SHP77 treated with DMSO at 0.1 percent for 48 hours (cell line): ENCODE measurements at places on chromosomes 7 and 10.

DNA sequence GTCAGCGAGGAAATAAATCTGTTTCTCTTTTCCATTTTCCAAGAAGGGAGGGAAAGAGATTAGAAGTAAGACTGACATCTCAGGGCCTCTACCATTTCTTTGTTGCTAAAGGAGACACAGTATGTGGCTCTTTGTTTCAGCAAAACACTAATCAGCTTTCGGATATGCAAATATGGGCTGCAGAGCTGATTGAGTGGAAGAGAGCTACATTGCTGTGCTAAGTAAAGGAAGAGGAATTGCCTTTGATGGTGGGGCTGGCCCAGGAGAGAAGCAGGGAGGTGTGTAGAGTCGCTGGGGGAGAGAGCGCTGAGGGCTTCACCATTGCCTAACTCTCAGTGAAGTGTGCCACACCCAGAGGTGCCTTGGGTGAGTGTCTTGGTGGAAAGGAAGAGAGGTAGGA is 284.8 kb downstream of the SDK1 start:
- no peak for DNase-seq

GRCh38 chr10:131925716-131926115 is 24.9 kb downstream of the PPP2R2D start:
- no peak for DNase-seq

GRCh38 chr7:141466151-141466904 is 84.9 kb upstream of the AGK start:
- DNase-seq = no peak

GRCh38 chr7:134991469-134992339 is 5.4 kb downstream of the AGBL3 start:
- no peak for DNase-seq

- no peak for DNase-seq
Measured at GRCh38 chr7:1385809-1386622, 73.3 kb downstream of the MICALL2 start.

GRCh38 chr10:36765782-36766414 is 359.5 kb upstream of the ANKRD30A start:
- DNase-seq = no peak

- no peak for DNase-seq
Measured at GRCh38 chr10:132461103-132461682, 64.2 kb downstream of the PWWP2B start.

GRCh38 chr7:38321967-38322366 is 48.5 kb upstream of the TARP start:
- no peak for DNase-seq

DNA sequence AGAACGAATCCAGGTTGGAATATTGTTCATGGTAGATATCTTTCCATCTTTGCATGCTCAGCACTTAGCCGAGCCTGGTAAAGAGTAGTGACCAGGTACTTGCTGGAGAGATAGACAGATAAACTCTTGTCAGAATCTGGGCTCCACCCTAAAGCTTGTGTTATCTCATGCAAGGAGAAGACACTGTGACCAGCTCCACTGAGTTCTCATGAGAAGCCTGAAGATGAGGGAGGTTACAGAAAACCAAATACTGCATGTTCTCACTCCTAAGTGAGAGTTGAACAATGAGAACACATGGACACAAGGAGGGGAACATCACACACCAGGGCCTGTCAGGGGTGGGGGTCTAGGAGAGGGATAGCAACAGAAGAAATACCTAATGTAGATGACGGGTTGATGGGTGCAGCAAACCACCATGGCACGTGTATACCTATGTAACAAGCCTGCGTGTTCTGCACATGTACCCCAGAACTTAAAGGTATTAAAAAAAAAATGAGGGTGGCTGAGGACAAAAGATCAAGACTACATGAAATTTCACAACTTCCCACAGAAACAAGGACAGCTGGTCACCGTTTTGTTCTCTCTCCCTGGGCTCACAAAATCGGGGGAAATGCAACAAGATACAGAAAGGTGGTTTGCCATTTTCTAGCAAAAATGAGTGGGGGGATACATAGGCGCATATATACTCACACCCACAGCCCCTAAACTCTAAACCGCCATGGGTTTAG is 17.4 kb downstream of the DLG5 start:
- DNase-seq = no peak

- peak; percentile 36 for DNase-seq
Measured at GRCh38 chr7:135342887-135343286, 109.2 kb downstream of the STRA8 start.

- no peak for DNase-seq
Measured at GRCh38 chr7:47405921-47406800, 175.8 kb downstream of the TNS3 start.

GRCh38 chr7:27141923-27142579 is 1.4 kb downstream of the HOXA5 start:
- no peak for DNase-seq

GRCh38 chr7:77157446-77157845 is 35.0 kb downstream of the CCDC146 start:
- no peak for DNase-seq

GRCh38 chr10:72295330-72295910 is 21.7 kb downstream of the DDIT4 start:
- no peak for DNase-seq

- DNase-seq = peak; percentile 57
Measured at GRCh38 chr7:110347081-110347480, 743.8 kb upstream of the LRRN3 start.

GRCh38 chr10:78559661-78560340 is 509.0 kb upstream of the ZMIZ1 start:
- DNase-seq = no peak

- DNase-seq = no peak
Measured at GRCh38 chr7:70645279-70645678, 486.7 kb upstream of the GALNT17 start.

DNA sequence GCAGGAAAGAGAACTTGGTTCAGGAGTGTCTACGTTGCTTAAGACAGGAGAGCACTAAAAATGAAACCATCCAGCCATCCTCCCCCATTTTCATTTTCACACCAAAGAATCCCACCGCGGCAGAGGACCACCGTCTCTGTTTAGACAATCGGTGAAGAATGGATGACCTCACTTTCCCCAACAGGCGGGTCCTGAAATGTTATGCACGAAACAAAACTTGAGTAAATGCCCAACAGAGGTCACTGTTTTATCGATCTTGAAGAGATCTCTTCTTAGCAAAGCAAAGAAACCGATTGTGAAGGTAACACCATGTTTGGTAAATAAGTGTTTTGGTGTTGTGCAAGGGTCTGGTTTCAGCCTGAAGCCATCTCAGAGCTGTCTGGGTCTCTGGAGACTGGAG is 1.4 kb upstream of the IL6 start:
- DNase-seq = no peak

GRCh38 chr10:132861116-132861691 is 75.3 kb upstream of the NKX6-2 start:
- DNase-seq = no peak

- DNase-seq = no peak
Measured at GRCh38 chr10:78571891-78572290, 496.9 kb upstream of the ZMIZ1 start.

- DNase-seq = no peak
Measured at GRCh38 chr7:134651991-134652390, 5.3 kb downstream of the BPGM start.

DNA sequence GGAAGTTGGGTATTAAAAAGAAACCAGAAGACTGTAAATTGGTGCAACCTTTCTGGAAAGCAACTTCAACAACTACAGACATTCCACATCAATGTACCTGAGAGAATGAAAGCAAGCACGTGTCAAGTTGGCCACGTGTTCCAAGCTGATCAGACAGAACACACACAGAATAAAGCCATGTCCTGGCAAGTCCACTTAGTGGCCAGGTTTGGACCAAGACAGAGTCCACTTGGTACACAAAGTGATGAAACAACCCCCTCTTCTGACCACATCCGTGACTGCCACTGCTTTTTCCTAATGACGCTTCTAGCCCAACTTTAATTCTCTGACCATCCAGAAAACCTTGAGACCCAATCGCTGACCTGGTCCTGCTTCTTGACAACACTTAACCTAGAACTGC is 109.4 kb downstream of the ABLIM1 start:
- DNase-seq = peak; percentile 5

GRCh38 chr7:45089341-45089891 is 647 bp upstream of the NACAD start:
- no peak for DNase-seq

DNA sequence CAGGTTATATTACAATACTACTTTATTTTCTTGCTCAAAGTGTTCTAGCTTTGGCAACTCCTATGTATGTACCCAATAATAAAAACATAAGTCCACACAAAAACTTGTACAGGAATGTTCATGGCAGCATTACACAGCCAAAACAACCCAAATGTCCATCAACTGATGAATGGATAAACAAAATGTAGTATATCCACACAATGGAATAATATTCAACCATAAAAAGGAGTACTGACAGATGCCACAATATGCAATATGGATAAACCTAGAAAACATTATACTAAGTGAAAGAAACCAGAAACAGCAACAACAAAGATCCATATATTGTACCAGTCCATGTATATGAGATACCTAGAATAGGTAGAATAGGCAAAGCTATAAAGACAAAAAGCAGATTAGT is 21.0 kb downstream of the PPA1 start:
- DNase-seq = no peak

DNA sequence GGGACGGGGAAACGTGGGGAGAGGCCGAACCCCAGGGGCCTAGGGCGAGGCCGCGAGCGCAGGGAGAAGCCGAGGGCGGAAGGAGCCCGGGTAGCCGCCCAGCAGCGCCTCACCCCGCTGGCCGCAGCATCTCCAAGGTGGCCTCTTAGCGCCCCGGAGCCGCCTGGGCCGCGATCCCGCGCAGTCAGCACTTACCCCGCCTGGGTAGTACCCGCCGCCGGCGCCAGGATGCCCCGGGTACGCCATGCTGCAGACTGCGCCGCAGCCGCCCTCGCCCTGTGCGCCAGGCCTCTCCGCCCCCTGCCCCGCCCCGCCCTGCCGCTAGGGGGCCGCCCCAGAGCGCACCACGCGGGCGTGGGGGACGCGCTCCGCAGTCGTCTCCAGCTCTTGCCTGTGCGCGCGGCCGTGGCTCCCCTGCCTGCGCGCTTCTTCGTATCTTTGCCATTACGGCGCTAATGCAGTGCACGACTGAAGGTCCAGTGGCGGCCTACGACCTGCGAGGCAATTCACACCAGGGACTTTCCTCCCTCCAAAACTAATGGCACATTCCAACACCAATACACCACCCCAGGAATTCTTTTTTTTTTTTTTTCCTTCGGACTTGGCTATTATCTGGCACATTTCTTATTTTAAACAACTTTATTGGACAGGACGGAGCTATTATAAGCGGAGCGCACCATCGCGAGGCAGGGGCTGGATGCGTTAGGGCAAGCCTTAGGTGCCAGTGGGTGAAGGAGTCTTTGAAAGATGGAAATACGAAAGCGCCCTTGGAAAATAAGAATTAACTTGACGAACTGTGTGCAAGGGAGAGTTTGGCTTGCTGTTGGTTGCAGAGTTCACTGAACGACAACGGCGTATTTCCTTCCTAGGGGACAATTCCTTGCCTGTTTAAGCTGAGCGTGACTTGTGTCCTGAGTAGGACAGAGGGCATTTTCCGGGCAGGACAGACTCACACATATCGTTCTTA is at the start of gene SRI:
SRI (minus strand) TSS at position 258 of the 967 bp plus-strand sequence; CDS start at position 246, 12 bp downstream.
- DNase-seq = peak; percentile 74

GRCh38 chr7:153886506-153887441 is 165.4 kb upstream of the DPP6 start:
- no peak for DNase-seq
